ENCODE measurements at places on chromosomes 7 and 10.

DNA sequence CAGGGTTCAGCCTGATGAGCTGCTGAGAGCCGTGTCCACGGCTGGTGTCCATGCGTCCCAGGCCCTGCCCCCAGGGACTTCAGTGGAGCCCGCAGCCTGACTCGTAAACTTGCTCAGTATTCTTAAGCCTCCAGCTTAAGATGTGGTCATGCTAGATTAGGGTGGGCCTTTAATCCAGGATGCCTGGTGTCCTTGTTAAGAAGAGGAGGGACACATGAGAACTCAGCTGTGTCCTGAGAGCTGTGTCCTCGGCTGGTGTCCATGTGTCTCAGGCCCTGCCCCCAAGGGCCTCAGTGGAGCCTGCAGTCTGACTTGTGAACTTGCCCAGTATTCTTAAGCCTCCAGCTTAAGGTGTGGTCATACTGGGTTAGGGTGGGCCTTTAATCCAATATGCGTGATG lies 23.0 kb downstream of the DOCK1 start:
- no peak for DNase-seq
- no peaks in the 10 kb centered on the region for H3K4me1 ChIP-seq
- no peaks in the 10 kb centered on the region for H3K36me3 ChIP-seq
- H3K4me3 ChIP-seq: no peak overlapping the region
- no peak overlapping the region for H3K27ac ChIP-seq
- H3K27me3 ChIP-seq: no peaks in the 10 kb centered on the region

- H3K27me3 ChIP-seq: no peaks in the 10 kb centered on the region
- H3K4me1 ChIP-seq: no peaks in the 10 kb centered on the region
- no peak overlapping the region for H3K4me3 ChIP-seq
- DNase-seq: no peak
- H3K36me3 ChIP-seq: no peaks in the 10 kb centered on the region
- no peak overlapping the region for H3K27ac ChIP-seq
Observed at GRCh38 chr10:15898046-15898445, 37.7 kb upstream of the MINDY3 start.

- no peaks in the 10 kb centered on the region for H3K36me3 ChIP-seq
- H3K4me1 ChIP-seq: no peaks in the 10 kb centered on the region
- no peak overlapping the region for H3K27ac ChIP-seq
- no peak overlapping the region for H3K4me3 ChIP-seq
Observed at GRCh38 chr10:89591111-89591795, 53.8 kb downstream of the PANK1 start.

- H3K27me3 ChIP-seq: no peaks in the 10 kb centered on the region
- no peaks in the 10 kb centered on the region for H3K36me3 ChIP-seq
- H3K4me1 ChIP-seq: no peaks in the 10 kb centered on the region
- no peak overlapping the region for H3K4me3 ChIP-seq
- no peak overlapping the region for H3K27ac ChIP-seq
Observed at GRCh38 chr10:121284936-121285335, 313.3 kb downstream of the FGFR2 start.

DNA sequence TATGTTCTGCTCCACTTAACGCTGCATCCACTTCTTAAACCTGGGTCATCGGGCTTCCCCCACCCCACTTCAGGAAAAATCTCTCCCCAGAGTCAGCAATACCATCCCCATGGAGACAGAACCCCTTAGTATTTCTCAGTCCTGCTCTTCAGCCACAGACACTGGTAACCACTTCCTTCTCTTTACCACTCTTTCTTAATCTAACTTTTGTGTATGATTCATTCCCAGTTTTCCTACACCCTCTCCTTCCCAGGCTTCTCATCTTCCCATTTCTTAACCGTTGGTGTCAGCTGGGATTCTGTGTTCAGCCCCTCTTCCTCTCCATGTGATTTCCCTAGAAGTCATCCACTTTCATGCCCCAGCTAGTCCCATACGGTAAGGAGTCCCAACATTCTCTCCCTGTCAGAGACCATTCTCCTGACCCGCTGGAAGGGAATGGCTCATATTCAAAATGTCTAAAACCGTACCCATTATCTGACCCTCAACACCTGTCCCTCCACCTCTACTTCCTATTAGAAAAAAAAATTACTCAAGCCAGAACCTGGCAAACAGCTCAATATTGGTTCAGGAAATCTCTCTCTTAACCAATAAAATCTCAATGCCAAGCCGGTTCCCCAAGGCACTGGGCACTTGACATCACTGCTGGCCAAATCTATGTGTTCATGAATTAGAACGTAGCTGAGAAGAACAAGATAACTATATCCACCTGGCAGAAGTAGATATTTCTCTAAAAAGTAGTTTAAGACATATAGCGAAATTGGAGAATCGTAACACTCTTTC lies 89.4 kb downstream of the DGKI start:
- H3K27ac ChIP-seq: no peak overlapping the region
- DNase-seq: no peak
- H3K27me3 ChIP-seq: no peaks in the 10 kb centered on the region
- no peaks in the 10 kb centered on the region for H3K36me3 ChIP-seq

DNA sequence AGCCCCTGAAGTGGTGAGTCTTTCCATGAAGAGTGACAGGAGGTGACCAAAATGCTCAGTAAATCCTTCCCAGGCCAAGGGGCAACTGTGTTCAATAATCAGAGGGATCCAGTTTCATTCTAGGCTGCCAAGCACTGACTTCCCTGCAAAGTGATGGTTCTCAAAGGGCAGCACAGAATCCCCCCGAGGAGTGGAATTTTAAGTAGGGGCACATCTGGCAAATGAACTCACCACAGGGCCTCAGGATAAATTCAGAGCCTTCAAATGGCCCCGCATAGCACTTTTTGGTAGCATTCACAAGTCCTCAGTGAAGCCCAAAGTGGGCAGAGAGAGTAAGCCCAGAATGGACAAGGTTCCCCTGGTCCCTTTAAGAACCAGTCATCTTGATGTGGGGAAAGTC lies 602.5 kb downstream of the GRID1 start:
- H3K27me3 ChIP-seq: no peaks in the 10 kb centered on the region
- no peak overlapping the region for H3K27ac ChIP-seq
